ENCODE measurements at places on chromosomes 12 and 14. TPM values are rescaled to one million over a fixed set of nuclear protein-coding genes. Genes with fewer than 3 reads are reported as not detected.
A peak's percentile ranks its signal among the peaks of the same experiment; 100 is the strongest.

DNA sequence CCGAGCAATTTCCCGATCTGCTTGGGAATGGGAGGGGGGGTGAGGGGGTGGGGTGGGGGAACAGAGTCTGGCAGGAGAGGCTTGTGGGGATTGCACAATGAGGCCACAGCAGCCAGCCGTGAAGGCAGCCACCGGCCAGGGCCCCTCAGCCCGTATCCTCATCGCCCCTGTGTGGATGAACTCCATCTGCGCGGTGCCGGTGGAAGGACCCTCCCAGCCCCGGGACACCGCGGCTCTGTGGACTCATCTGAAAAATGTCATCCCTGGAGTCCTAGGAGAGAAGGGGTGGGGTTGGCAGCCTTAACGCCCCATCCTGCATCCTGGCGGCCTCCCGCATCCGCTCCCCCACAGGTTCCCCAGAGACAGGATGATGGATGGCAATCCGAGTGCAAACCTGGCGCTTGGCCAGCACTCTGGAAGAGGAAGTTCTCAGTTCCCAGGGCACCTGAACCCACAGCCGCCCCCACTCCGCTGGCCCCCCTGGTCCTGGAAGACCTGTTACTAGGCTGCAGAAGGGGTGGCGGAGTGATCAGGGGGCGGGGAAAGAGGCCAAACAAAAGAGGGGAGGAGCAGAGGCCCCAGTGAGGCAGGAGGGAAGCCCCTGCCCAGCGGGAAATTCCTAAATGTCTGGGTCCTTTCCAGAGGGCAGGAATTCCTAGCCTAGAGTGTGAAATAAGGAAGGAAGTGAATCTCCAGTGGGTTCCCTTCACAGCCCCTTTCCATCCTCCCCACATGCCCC, 1.2 kb upstream of the TNFAIP2 start:
- H3K27me3 ChIP-seq = peaks cover 24% of the 10 kb centered on the region
- DNase-seq = no peak
- H3K27ac ChIP-seq = no peak overlapping the region
- no peaks in the 10 kb centered on the region for H3K36me3 ChIP-seq

GRCh38 chr12:133251732-133252131, 16.1 kb upstream of the ANHX start:
- H3K27me3 ChIP-seq = no peaks in the 10 kb centered on the region
- H3K27ac ChIP-seq = no peak overlapping the region
- H3K36me3 ChIP-seq = no peaks in the 10 kb centered on the region
- peaks cover 5% of the 10 kb centered on the region for H3K4me1 ChIP-seq

DNA sequence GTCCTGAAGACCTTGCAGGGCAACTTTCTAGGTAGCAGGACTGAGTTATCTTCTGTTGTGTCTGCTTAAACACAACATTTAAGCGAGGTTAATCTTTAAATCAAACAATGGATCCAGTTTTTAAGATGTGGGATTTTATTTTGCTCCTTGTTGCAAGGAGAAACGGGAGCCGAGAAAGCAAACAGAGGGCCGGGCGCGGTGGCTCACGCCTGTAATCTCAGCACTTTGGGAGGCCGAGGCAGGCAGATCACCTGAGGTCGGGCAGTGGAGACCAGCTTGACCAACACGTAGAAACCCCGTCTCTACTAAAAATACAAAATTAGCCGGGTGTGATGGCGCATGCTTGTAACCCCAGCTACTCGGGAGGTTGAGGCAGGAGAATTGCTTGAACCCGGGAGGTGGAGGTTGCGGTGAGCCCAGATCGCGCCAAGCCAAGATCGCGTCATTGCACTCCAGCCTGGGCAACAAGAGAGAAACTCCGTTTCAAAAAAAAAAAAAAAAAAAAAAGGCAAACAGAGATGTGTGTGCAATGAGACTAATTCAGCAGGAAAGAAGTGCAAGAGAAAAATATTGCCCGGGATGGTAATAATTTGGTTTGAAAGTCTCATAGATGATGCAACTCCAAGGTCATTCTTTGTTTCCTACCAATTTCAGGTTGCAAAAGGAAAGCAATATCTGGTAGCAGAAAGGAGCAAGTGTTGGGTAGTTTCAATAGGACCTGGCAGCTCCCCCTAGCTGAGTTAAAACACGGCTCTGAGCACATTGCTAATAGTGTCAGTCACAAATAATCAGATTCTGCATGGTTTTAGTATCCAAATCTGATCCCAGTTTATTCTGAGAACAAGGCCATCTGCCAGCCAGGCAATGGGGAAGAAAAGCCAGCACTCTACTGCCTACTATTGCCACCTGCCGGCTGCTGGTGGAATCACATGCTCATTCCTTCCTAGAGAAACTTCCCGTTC, 141.4 kb downstream of the PPM1H start:
- H3K4me1 ChIP-seq = no peaks in the 10 kb centered on the region
- H3K36me3 ChIP-seq = no peaks in the 10 kb centered on the region

GRCh38 chr12:131830335-131830913, 2.2 kb downstream of the MMP17 start:
- peaks cover 31% of the 10 kb centered on the region for H3K4me1 ChIP-seq
- peaks cover 9% of the 10 kb centered on the region for H3K27me3 ChIP-seq
- peak overlapping the region; percentile 65 for H3K4me3 ChIP-seq
- peak; percentile 62 for DNase-seq
- no peak overlapping the region for H3K27ac ChIP-seq
- H3K36me3 ChIP-seq = no peaks in the 10 kb centered on the region

- H3K4me1 ChIP-seq = peaks cover 22% of the 10 kb centered on the region
- DNase-seq = no peak
- H3K27ac ChIP-seq = peak overlapping the region; percentile 92
- no peak overlapping the region for H3K4me3 ChIP-seq
- no peaks in the 10 kb centered on the region for H3K27me3 ChIP-seq
Measured at GRCh38 chr14:68594737-68595380, 198.0 kb downstream of the ZFP36L1 start.

DNA sequence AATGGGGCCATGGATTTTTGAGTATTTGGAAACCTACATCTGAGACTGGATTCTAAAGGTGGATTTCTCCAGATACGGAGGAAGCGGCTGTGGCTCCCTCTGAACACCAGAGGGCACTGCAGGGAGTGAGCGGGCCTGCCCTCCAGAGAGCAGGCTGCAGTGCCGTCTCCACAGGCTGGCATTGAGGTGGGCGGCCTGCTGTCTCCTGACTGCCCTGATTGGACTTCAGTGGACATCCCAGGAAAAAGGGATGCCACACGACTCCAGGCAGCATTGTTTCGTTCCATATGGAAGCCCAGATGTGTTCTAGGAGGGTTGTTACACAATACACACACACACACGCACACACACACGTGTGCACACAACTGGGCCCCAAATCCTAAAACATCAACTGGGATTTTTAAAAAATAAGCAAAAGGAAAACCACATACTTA, 20.9 kb upstream of the ANO2 start:
- no peaks in the 10 kb centered on the region for H3K36me3 ChIP-seq
- H3K27me3 ChIP-seq = peaks cover 21% of the 10 kb centered on the region
- no peak overlapping the region for H3K27ac ChIP-seq
- no peak overlapping the region for H3K4me3 ChIP-seq

DNA sequence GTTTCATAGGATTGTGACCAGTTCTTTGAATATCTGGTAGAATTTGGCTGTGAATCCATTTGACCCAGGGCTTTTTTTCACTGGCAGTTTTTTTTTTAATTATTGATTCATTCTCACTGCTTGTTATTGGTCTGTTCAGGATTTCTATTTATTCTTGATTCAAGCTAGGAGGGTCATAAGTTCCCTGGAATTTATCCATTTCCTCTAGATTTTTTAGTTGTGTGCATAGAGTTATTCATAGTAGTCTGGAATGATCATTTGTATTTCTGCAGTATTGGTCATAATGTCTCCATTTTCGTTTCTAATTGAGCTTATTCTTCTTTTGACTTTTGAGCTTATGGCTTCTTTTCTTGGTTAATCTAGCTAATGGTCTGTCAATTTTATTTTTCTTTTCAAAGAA, 291.6 kb downstream of the AKAP6 start:
- H3K4me3 ChIP-seq = no peak overlapping the region
- peaks cover 1% of the 10 kb centered on the region for H3K27me3 ChIP-seq
- H3K36me3 ChIP-seq = no peaks in the 10 kb centered on the region
- no peak overlapping the region for H3K27ac ChIP-seq
- no peak for DNase-seq

- H3K4me1 ChIP-seq = peaks cover 7% of the 10 kb centered on the region
- peaks cover 60% of the 10 kb centered on the region for H3K36me3 ChIP-seq
- no peak overlapping the region for H3K4me3 ChIP-seq
- no peaks in the 10 kb centered on the region for H3K27me3 ChIP-seq
Measured at GRCh38 chr12:57342207-57342691, 88.6 kb downstream of the R3HDM2 start.

SYT1 gene
- 0.39 TPM for total RNA-seq

AICDA gene
- total RNA-seq = 3.6 TPM

DDX24 gene
- 179 TPM for total RNA-seq

AQP6 gene
- not detected for total RNA-seq

MYH6 gene
- not detected for total RNA-seq

NUAK1 gene
- total RNA-seq = not detected

ARPC3 gene
- total RNA-seq = 435 TPM

Measured in activated B cell treated with CpG ODN at 0.5 μM for 24 hours (primary cell).